ENCODE measurements at places on chromosomes 3 and 15.

- no peak for DNase-seq
Measured at GRCh38 chr3:12670365-12671119, 6.6 kb upstream of the RAF1 start.

GRCh38 chr3:187783098-187783497, 37.8 kb upstream of the BCL6 start:
- no peak for DNase-seq

DNA sequence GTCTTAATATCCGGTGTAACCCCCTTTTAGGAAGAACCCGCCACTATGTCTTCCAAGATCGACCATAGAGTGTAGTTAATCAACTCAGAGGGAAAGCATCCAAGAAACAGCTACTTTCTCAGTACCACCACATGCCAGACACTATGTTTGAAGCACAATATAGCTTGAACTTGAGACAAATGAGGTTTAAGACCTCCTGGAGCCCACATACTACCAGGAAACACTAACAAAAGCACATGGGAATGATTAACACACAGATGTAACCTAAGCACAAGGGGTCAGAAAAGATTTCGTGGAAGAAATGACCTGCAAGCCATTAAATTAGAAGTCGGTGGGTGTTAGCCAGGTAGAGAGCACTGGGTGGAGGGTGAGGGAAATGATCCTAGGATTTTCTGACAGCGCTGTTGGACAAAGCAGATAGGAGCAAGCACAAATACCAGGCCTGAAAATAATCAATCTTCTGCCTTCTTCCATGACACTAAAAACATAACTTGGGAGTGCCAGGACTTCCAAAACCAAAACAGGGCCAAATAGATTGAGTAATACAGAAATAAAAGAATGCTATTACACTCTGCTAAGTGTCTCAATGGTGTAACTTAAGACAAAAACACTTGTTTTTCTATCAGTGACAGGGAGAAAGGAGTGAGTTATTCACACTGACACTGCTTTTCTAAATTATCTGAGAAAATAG, 213.7 kb downstream of the FOXP1 start:
- no peak for DNase-seq

- no peak for DNase-seq
Measured at GRCh38 chr3:100796556-100796955, 87.3 kb downstream of the TFG start.

DNA sequence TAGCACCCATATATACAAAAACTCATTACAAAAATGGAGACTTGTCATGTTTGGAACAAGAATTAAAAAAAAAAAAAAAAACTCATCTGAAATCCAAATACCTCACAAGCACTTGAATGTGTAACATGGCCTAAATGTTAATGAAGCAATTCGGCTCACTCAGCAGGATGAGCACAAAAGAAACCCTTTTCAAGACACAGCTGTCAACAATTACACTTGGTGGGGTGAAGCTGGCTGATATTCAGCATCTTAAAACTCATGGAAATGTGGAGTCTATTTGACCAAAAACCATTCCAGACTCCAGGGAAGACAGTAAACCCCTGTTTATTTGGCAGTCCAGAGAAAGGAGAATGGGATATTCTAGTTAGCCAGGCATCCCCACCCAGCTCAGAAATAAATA, 205.4 kb upstream of the TSC22D2 start:
- DNase-seq = no peak

GRCh38 chr3:46947546-46947901, 29.0 kb downstream of the CCDC12 start:
- no peak for DNase-seq

DNA sequence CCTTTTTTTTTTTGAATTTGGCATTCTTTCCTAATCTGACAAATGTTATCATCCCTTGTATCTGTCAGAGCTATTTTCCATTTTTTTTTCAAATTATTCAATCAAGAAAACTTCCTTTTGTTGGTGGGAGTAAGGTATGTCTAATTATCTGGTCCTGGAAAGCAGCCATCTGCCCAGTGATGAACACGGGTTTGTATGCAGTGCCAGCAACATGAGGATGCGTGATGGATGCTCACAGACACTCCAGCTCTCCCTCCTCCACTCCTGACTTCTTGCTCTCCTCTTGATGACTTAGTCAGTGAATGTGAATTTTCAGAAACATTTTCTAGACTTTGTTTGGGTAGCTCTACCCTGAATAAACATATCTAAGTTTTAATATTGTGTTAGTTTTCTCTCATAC, 79.2 kb downstream of the IL1RAP start:
- DNase-seq = no peak

DNA sequence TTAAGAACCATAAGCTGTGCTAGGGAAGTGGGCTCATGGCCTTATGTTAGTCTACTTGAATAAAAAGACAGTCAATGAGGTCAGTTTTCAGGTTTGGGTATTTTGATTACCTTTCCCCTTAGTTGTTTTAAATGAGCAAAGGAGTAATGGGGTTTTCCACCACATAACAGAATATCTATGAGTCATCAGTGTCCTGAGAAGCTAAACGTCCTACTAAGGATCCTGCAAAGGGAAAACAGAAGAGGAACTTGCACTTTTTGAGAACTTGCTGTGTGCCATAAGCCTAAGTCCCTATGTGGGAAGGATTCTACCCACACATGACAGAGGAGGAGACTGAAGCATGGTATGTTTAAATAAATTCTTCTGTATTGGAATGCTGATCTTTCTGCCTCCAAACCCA, 292.8 kb upstream of the TMC3 start:
- DNase-seq = no peak

DNA sequence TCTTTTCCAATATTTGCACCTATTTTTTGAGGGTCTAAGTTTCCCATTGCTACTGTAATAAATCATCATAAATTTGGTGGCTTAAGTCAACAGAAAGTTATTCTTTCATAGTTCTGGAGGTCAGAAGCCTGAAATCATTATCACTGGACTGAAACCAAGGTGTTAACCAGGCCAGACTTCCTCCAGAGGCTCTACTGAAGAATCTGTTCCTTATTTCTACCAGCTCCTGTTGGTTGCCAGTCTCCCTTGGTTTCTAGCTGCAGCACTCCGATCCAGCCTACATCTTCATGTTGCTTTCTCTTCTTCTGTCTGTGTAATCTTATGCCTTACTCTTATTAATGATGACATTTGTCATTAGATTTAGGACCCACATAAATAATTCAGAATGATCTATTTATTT, 22.0 kb upstream of the ARPP21 start:
- DNase-seq = no peak

DNA sequence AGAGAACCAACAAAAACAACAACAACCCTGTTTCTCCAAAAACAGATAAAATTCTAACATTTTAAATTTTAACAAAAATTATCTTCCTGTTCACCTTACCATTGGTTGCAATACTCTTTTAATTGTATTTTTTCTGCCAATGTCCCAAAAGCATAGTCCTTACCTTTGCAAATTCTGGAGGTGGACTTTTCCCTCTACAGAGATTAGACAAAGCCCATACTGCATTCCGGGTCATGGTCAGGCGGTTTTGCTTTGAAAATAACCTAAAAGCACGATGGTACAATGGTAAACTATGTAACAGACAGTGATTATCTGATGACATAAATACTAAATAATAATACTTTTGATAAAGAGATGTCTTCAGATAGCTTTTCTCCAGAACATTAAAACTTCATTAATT, 35.5 kb upstream of the WDR5B start:
- no peak for DNase-seq

DNA sequence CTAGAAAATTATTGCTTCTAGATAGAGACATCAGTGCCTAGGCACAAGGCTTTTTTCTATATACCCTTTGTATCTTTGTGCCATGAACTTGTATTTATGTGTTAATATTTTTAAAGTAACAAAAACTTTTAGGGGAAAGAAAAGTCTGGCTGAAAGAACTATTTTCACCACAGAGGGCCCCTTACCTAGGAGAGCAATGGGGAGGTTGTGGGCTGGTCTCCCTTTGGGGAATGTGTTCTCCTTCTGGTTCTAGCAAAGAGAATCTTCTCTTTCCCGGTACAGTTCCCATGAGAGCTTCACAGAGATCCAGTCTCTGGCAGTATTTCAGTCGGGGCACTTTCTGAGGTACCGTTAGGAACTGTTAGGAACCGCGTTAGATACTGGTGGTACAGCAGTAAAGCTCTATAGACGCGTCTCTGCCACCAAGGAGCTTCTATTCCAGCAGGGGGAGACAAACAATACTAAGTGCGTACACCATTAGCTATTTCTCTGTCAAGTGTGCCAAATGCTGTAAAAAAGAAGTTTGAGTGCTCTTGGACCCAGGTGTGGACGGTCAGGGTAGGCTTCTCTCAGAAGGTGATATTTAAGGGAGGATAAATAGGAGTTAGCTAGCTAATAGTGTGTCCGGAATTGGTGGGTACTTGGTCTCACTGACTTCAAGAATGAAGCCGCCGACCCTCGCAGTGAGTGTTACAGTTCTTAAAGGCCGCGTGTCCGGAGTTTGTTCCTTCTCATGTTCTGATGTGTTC, 4.6 kb upstream of the EPB42 start:
- peak; percentile 14 for DNase-seq

DNA sequence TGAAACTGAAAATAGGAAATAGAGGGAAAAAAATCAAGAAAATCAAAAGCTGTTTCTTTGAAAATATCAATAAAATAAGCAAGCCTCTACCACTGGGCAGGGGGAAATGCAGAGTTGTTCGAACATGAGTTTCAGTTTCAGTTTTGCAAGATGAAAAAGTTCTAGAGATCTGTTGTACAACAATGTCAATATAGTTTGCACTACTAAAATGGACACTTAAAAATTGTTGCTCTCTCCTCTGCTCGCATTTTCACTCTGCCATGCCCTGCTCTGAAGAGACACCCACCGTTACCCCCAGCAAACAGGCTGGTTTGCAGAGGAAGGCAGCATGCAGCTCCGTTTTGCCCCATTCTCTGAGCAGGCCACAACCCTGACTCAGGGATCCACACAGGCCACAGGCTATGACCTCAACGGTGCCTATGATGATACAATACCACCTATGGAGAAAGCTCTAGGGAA, 64.5 kb downstream of the ZNF148 start:
- peak; percentile 29 for DNase-seq

DNA sequence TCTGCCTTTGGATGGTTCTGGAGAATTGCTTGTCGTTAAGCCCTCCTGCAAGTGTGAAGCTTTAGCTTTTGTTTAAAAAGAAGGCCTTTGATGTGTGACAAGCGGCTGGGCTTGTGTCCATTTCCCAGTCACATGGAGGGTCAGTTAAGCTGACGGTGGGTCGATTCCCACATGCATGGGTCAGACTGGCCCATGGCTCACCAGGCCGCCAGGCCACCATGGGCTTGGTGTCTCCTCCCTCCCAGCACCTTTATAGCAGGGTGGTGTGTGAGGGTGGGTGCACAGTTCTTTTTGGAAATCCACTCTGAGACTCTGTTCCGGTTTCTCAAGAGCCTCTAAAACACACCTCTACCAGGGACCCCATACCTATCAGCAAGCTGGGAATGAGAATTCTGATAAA, 67.2 kb downstream of the SCN5A start:
- no peak for DNase-seq

GRCh38 chr3:182487611-182488010, 305.7 kb upstream of the ATP11B start:
- no peak for DNase-seq

- no peak for DNase-seq
Measured at GRCh38 chr3:134057006-134057653, 27.4 kb upstream of the SLCO2A1 start.

DNA sequence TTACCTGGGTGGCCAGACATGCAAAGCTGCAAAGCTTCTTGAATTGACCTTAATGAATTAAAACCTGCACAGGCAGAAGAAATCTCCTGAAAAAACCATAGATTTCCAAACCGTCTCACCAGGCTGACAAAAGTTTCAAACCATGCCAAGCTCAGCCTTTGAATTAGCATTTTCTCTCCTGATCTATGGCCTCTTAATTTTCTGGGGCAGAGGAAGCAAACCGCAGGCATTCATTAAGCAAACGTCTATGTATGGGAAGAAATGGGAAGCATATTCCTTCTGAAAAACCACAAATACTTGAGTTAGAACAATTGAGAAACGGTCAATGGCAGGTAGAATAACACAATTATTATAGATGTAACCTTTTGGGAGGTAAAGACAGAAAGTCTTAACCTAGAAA, 500.2 kb upstream of the NR2F2 start:
- no peak for DNase-seq

DNA sequence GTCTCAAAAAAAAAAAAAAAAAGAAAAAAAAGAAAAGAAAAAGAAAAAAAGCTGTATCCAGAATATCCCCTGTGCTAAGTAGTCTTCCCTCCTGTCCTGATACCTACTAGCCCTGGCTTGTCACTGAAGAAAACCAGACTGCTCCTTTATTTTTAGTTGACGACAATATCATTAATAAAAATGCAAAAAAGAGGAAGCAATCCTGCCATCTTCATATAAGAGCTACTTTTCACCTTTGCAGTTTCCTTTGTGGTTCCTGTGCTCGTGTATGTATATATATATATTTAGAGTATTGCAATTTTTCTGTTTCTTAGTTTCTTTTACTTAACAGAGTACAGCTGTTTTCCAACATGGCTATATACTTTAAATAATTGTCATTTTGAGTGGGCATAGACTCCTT, 13.6 kb downstream of the C3orf20 start:
- DNase-seq = no peak

- no peak for DNase-seq
Measured at GRCh38 chr3:99918715-99919114, 101.1 kb downstream of the CMSS1 start.

DNA sequence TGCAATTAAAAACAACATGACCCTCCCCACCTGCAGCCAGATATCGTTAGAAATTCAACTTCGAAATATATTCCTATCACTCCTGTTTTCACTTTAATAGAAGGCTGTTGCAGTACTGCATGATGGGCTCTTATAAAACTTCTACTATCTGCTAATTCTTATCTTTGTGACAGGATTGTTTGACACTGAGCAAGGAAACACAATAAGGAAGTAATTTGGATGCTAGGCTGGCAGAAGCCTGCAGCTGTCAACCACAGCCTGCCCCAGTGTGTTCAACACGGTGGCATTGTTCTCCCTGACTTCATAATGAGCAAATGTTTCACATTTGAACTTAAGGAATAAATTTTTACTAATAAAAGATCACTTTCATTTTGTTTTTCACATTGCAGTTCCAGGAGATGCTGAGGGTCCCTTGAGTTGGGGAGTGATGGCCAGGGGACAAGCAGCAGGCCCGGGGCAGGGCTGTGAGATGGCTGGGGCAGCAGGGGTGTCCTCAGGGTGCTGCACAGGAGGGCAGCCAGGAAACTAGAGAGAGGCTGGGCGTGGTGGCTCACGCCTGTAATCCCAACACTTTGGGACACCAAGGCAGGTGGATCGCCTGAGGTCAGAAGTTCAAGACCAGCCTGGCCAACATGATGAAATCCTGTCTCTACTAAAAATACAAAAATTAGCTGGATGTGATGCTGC, 64.8 kb upstream of the SEC61A1 start:
- no peak for DNase-seq

DNA sequence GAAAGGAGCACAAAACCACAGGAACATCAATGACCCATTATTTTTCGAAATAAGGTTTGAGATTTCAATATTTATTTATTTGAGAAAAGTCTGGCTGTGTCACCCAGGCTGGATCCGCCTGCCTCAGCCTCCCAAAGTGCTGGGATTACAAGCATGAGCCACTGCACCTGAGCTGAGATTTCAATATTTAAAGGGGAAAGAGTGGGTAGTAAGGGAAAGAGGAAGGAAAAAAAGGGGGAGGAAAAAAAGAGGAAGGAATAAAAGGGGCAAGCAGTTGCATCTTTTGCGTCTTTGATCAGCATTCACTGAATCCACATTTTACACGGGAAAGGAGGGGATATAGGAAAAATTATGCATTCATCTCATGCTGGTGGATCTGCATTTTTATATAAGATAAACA, 47.4 kb downstream of the ERICH6 start:
- DNase-seq = no peak
